ENCODE measurements at places on chromosomes 4 and X. TPM values are rescaled to one million over a fixed set of nuclear protein-coding genes. Genes with fewer than 3 reads are reported as not detected.

The IL3RA gene
- 4.8 TPM for total RNA-seq

The GYPE gene
- total RNA-seq = 2.6 TPM

The MAGEA11 gene
- 0.77 TPM for total RNA-seq

The PRDM5 gene
- 57.6 TPM for total RNA-seq

The SPRY1 gene
- total RNA-seq = 74.5 TPM

The MAGEA9B gene
- total RNA-seq = not detected

The SPON2 gene
- total RNA-seq = 69.1 TPM
